ENCODE measurements at places on chromosomes 12 and 14.
A peak's percentile ranks its signal among the peaks of the same experiment; 100 is the strongest.

GRCh38 chr14:44151130-44151820 lies 355.8 kb downstream of the FSCB start:
- no peaks in the 10 kb centered on the region for H3K36me3 ChIP-seq
- DNase-seq, result no peak
- no peaks in the 10 kb centered on the region for H3K27me3 ChIP-seq

DNA sequence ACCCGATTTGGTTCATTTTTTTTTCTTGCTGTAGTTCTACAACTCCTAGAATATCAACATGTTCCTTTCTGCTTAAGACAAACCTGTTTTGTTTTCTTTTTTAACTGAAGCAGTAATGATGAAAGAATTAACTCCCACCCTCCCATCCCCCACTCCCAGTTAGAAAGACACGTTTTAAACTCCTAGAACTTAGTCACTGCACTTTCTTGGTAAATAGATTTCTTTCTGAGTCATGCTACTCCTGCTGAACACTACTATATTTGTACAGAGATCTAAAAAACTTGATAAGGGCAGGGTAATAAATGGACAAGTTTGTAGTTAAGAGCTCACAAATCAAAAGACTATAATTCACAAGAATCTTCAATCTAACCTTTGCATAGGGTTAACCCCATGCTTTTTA lies 118.9 kb upstream of the PTPRB start:
- DNase-seq, result no peak
- no peaks in the 10 kb centered on the region for H3K4me1 ChIP-seq
- H3K27me3 ChIP-seq, result no peaks in the 10 kb centered on the region

- no peak overlapping the region for H3K27ac ChIP-seq
- peak; percentile 42 for DNase-seq
- no peaks in the 10 kb centered on the region for H3K27me3 ChIP-seq
- H3K4me1 ChIP-seq, result no peaks in the 10 kb centered on the region
Measured at GRCh38 chr14:101122237-101123141, 219.0 kb upstream of the RTL1 start.

DNA sequence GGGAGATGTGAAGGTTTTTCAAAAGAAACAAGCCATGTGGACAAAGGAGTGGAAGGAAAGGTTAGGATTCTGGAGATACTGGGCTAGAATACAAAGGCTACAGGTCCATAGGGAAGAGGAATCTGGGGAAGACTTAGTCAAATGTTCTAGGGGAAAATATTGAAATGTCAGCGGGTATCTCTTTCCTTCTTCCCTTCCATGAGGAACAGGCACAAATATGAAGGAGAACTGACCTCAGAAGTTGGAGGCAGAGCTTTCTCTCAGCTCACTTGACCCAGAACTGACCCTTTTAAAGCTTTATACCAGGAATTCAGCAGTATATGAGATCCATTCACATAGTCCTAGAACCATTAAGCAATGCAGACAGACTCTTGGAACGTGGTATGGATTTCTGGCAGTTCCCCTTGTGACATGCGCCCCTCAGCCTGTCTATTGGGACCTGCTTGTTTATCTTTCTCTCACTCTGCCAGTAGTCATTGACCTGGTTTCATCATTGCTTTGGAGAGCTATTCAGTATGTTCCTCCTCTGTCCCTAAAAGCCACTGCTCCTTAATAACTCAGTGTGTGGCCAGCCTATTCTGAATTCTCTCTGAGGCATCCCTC lies 43.0 kb upstream of the GSG1 start:
- H3K27me3 ChIP-seq, result no peaks in the 10 kb centered on the region
- peaks cover 7% of the 10 kb centered on the region for H3K4me1 ChIP-seq
- no peaks in the 10 kb centered on the region for H3K36me3 ChIP-seq
- peak overlapping the region; percentile 25 for H3K27ac ChIP-seq
- no peak overlapping the region for H3K4me3 ChIP-seq

GRCh38 chr14:68214431-68214830 lies 394.9 kb downstream of the RAD51B start:
- no peak overlapping the region for H3K4me3 ChIP-seq
- DNase-seq, result no peak
- H3K36me3 ChIP-seq, result no peaks in the 10 kb centered on the region

DNA sequence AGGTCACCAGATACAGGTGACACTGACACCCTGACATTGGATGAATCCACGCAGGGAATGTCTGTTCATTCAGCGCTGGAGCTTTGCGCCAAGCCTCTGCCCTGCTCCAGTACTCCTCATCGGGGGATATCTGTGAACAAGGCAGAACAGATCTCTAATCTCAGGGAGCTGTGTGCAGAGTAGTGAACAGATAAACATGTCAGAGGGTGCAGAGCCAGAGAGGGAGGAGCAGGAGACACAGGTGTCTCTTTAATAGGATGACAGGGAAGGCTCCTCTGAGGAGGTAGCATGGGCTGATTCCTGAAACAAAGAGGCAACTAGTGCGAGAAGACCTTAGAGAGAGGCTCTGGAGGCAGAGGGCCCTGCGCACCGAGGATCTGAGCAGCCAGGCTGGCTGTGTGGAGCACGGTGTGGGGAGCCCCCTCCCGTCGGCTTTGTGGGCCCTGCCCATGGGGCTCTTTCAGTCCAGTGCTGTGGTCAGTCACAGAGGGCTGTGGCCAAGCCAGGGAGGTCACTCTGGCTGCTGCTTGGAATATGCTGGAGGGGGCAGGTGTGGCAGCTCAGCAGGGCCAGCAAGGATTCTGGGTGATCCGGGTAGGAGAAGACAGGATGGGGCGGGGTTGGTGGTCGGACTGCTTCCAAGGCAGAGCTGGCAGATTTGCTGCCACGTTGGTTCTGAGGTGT lies 55.6 kb downstream of the TECPR2 start:
- DNase-seq, result peak; percentile 53
- no peaks in the 10 kb centered on the region for H3K27me3 ChIP-seq
- H3K4me3 ChIP-seq, result no peak overlapping the region
- H3K4me1 ChIP-seq, result peaks cover 16% of the 10 kb centered on the region
- H3K36me3 ChIP-seq, result peaks cover 19% of the 10 kb centered on the region

DNA sequence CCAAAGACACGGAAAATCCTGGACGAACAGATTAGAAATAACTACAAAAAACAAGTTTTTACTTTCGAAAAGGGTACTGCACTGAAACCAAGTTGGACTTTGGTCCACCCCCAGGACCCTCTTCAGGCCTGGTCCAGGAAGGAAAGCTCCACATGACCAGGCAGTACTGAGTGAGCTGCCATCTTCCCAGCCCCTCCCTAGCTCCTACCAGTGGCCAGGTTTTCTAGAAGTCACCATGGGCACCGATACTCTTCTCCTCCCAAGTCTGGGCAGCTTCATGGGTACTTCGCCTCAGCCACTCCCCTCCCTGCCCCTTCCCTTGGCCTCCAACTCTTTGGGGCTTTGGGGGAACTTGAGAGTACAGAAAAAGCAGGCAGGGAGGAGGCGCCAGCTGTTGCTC lies 6.6 kb downstream of the VAMP1 start:
- H3K27ac ChIP-seq, result peak overlapping the region; percentile 25
- peaks cover 37% of the 10 kb centered on the region for H3K36me3 ChIP-seq
- no peaks in the 10 kb centered on the region for H3K27me3 ChIP-seq

GRCh38 chr12:29132316-29132715 lies 16.8 kb upstream of the FAR2 start:
- H3K4me3 ChIP-seq, result no peak overlapping the region
- no peak for DNase-seq
- no peaks in the 10 kb centered on the region for H3K4me1 ChIP-seq
- no peaks in the 10 kb centered on the region for H3K27me3 ChIP-seq
- H3K27ac ChIP-seq, result no peak overlapping the region

DNA sequence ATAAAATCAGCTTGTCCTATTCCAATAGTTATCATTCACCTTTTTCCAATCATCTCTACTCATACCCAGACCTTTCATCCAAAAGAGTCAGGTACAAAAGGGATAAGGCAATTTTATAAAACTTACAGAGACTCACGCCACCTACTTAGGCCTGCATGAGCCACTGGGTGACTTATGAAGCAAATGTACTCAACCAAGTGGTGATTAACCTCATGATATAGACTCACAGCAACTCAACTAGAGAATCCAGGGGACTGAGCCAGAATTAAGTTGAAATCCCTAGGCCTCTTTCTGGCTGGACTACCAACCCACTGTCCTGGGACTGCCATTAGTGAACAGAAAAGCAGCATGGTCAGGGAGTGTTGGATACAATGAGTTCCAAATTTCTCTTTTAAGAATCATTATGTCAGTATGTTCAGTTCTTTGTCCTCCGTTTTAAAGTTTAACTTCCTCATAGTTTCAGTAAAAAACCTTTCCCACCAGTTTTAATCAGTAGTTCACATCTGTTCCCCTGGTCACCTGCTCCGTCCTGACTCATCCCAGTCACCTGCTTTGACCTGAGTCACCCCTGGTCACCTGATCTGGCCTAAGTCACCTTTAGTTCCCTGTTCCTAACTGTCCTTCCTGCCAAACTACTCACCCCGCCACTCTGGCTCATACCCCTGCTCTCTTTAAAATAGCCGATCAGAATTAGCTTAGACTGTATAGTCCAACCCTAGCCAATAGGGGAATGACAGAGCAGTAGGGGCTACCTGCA lies 36.8 kb downstream of the SPTSSA start:
- no peaks in the 10 kb centered on the region for H3K4me1 ChIP-seq
- H3K36me3 ChIP-seq, result no peaks in the 10 kb centered on the region
- no peak overlapping the region for H3K4me3 ChIP-seq
- no peaks in the 10 kb centered on the region for H3K27me3 ChIP-seq
- DNase-seq, result no peak

- H3K4me1 ChIP-seq, result no peaks in the 10 kb centered on the region
- no peak for DNase-seq
- no peaks in the 10 kb centered on the region for H3K27me3 ChIP-seq
- H3K4me3 ChIP-seq, result no peak overlapping the region
Measured at GRCh38 chr12:5085896-5086295, 42.2 kb downstream of the KCNA5 start.

DNA sequence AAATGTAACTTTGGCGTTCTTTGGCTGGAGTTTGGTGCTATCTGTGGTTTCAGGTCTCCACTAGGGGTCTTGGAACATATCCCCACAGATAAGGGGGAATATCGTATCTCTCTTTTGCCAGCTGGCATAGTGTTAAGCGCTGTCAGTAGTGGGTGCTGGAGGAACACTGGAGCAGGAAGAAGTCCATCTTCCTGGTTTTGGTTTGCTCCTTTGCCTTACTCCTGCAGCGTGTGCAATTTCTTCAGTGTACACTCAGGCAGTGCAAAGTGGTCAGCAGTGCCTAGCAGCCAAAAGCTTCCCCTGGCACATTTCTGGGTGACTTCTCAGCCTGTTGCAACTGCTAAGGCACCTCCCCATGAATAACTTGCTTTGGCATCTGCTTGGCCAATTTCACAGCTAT lies 11.7 kb upstream of the RIPK3 start:
- no peak overlapping the region for H3K4me3 ChIP-seq
- no peak for DNase-seq
- no peaks in the 10 kb centered on the region for H3K36me3 ChIP-seq

- no peaks in the 10 kb centered on the region for H3K36me3 ChIP-seq
- peak overlapping the region; percentile 89 for H3K27ac ChIP-seq
- DNase-seq, result peak; percentile 84
- H3K27me3 ChIP-seq, result no peaks in the 10 kb centered on the region
- peak overlapping the region; percentile 25 for H3K4me3 ChIP-seq
Measured at GRCh38 chr12:93737457-93738198, 60.5 kb downstream of the CRADD start.

DNA sequence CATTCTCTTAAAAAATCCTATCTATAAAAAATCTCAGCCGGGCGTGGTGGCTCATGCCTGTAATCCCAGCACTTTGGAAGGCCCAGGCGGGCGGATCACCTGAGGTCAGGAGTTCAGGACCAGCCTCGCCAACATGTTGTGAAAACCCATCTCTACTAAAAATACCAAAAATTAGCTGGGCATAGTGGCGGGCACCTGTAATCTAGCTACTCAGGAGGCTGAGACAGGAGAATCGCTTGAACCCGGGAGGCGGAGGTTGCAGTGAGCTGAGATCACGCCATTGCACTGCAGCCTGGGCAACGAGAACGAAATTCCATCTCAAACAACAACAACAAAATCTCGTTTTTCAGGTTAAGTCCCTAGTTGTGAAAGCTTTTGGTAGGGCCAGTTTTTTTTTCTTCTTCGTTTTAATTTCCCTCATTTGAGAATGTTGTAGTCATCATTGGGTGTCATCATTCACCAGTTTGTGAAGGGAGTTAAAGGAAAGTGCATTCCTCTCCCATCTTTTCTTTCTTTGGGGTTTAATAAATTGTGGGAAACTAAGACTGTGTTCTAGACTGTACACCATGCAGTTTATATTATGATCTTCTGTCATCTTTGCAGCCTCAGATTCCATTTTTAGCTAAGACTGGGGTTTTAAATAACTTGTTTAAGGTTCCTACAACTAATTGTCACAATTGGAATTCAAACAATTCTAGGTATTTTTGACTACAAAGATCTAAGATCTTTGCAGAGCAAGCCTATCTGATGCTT lies 23.9 kb downstream of the MDM2 start:
- no peak for DNase-seq
- no peak overlapping the region for H3K4me3 ChIP-seq
- no peaks in the 10 kb centered on the region for H3K27me3 ChIP-seq
- no peaks in the 10 kb centered on the region for H3K4me1 ChIP-seq

DNA sequence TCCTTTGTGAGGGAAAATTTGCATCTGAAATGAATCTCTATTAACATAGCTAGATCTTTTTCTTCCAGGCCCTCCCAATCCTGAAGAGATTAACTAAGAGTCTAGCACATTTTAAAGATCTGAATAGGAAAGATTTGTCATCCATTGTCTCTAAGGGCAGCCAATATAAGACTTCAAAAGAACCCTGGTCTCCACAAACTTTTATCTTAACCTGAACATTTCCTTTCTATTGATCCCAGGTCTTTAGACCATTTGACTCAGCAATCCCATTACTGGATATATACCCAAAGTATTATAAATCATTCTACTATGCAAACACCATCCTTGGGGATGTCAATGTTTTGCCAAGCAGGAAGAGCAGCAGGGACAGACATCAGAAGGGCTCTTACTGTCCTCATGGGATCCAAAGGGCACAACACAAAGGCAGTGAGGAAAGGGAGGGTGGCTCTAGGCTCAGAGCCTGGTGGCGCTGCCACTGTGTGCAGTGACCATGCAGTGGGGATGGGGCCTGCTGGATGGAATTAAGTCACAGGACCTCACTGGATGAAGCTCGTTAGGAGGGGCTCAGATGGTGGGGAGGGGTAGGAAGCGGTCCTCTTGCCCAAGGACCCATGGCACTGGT lies 12.7 kb upstream of the BDKRB2 start:
- no peak overlapping the region for H3K4me3 ChIP-seq
- no peaks in the 10 kb centered on the region for H3K36me3 ChIP-seq
- H3K27me3 ChIP-seq, result no peaks in the 10 kb centered on the region
- no peak for DNase-seq
- H3K4me1 ChIP-seq, result peaks cover 9% of the 10 kb centered on the region
- H3K27ac ChIP-seq, result no peak overlapping the region

GRCh38 chr12:93008044-93008778 lies 79.1 kb upstream of the EEA1 start:
- no peaks in the 10 kb centered on the region for H3K4me1 ChIP-seq
- no peak for DNase-seq
- H3K36me3 ChIP-seq, result no peaks in the 10 kb centered on the region
- H3K27ac ChIP-seq, result no peak overlapping the region
- H3K27me3 ChIP-seq, result no peaks in the 10 kb centered on the region
